ENCODE measurements at places on chromosomes 11 and 22.

- DNase-seq, result no peak
Observed at GRCh38 chr11:82557274-82557673, 176.4 kb downstream of the FAM181B start.

GRCh38 chr22:46346680-46347405, 11.3 kb downstream of the TRMU start:
- DNase-seq, result no peak

DNA sequence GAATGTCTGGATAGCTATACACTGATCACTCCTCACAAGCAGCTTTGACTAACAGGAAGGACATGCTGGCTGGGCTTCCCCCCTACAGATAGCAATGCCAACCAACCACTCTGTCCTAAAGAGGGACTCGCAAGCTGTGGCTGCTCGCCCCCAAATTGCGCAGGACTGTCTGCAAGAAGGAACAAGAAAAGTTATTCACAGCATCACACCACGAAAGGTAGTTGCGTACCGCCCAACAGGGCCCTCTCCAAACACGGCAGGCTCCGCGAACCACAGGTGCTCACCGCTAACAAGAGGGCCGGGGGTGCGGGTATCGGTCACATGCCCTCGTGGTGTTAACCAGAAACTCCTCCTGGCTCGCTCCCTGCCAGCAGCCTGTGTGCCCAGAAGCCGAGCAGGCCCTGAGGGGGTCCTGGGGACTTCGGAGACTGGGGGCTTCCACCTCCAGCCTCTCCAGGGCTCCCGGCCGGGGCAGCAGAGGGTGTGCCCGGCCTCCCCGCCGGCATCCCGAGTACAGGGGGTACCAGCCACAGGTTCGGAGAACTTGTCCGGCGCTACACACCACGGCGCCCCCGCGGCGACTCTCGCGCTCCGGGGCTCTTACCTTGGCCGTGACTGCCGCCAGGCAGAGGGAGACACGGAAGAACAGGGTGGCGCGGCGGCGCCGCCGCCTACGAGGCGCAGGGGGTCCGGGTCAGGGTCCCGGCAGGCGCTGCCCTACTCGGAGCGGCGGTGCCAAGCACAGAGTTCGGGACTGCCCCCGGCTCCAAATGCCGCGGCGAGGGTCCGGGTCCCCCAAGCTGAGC, 682 bp downstream of the LARGE1 start:
- DNase-seq, result peak; percentile 54

GRCh38 chr11:83676056-83676601, 390.0 kb upstream of the CCDC90B start:
- DNase-seq, result peak; percentile 40
